ENCODE measurements at places on chromosomes 7 and 10. TPM values are rescaled to one million over a fixed set of nuclear protein-coding genes. Genes with fewer than 3 reads are reported as not detected.

DNA sequence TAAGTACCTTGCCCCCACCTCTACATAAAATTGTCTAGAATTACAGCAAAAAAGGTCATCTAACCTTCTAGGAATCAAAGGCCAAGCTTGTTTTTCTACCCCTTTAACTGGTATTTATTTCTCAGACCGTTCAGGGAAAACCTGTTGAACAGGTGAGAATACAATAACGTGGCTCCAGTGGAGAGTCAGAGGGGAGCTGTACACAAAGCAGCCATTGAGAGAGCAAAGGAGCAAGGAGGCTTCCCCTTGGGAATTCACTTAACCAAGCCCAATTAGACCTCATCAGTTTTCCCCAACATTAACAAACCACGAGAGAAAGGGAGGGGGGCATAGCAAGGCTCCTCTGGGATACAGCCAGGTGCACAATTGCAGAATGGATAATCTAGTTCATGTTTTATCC lies 101.9 kb downstream of the ELMO1 start:
- DNase-seq, result no peak

DNA sequence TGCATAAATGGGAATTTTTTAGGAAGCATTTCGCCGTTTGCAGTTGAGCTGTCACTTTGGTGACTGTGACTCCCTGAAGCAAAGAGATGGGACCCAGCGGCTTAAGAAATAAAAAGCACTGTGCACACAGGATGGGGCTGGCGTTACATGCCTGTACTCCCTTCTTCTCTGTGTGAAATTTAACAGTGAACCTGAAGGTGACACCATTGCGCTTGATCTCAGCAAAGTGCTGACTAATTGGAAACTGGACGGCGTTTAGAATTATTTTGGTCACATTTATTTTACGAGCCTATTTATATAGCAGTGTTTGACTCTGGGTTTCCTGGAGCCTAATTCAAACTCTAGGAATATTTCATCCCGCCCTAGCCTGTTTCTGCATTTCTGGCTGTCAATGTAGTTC lies 146.2 kb downstream of the PAXIP1 start:
- DNase-seq, result no peak

GRCh38 chr10:132145521-132146185 lies 41.1 kb upstream of the DPYSL4 start:
- DNase-seq, result no peak

DNA sequence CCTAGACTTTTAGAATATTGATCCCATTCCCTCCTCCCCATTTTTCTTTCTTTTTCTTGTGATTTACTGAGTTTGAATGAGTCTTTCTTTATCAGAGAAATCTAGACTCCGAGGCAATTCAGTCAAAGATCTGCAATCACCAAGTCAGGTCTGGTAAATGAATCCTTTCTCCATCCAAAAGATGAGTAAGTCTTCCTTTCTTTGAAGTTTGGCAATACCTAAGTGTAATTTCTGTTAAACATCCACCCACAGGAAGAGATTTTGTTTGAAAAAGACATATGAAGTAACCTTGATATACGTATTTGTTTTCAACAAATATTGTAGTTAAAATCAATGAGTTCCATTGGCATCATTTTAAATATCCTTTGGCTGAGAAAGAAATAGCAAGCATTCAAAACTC lies 58.3 kb downstream of the SLC39A12 start:
- DNase-seq, result no peak

DNA sequence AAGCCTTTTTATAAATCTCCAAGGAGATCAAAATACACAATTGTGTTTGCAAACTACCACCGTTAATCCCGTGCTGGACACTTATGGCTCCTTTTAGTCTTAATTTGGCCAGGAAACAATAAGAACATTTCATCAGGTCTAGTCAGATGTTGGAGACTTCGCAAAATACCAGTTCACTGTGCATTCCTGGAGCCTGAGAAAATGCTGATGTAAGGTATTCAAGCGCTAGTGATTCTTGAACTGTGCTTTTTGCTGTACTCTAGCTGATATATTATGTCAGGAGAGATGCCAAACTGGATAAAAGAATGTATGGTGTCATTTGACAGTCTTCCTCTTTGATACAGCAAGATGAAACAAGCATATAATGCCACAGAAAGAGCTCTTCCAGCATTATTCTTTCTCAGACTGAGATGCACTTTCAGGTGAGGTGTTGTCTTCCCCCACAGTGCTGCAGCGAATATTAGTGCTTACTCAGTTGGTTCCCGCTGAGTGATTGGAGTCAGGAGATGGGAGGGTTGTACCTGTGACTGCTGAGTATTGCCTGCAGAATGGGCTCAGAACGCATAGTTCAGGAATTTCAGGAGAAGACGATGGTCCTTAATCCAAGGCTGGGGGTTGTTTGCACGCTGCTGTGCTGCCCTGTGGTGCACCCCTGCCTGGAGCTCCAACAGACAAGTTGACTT lies 59.2 kb downstream of the OGDH start:
- no peak for DNase-seq

GRCh38 chr10:42888504-42889095 lies 106.0 kb downstream of the BMS1 start:
- DNase-seq, result no peak

- DNase-seq, result no peak
Observed at GRCh38 chr7:143947111-143947510, 7.5 kb upstream of the OR2F1 start.

DNA sequence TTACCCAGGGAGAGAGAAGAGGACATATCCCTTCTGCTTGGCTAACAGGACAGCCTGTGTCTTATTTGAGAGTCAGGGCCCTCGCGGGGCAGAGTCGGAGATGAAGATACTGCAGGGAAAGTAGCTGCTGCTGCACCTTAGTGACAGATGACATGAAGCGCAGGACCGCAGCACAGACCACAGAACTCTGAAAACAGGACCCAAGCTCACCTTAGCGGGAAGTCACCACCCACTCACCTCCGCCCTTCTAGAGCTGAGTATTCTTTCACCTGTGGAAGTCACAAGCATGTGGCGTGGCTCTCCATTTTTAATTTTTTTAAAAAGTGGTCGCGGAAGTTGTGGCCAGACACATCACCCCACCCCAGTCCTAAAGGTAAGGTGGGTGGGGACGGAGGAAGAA lies 191.4 kb downstream of the FAM107B start:
- peak; percentile 81 for DNase-seq

GRCh38 chr7:158778471-158778870 lies 50.8 kb downstream of the ESYT2 start:
- DNase-seq, result no peak

- no peak for DNase-seq
Observed at GRCh38 chr10:62196528-62196927, 72.1 kb downstream of the RTKN2 start.

DNA sequence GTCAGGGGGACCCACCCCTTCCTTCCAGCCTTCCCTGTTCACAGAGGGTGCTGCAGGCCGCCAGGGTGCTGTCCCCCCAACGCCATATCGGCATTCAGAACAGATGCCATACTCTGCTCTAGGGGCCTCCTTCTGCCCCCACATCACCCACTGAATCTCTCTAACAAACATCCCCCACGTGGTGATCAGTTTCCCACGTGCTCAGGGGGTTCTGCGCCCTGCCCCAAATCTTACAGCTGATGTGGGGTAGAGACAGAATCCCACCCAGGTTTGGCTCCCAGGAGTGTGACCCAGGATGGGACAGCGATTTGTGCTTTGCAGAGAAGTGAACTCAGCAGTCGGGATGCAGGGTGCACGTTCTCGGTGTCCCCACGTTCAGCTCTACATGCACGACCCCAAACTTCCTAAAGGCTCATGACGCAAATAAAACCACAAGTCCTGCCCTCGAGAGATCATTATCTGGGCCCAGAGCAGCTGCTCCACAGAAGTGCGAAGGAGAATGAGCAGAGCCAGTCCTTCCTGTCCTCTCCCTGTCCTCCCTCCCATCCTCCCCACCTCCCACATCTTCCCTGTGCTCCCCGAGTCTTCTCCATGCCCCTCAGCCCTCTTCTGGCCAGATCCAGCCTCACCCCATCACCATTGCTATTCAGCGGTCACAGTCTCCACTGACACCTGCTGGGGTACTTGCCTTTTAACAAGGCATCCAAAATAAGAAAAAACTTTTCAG lies 423.4 kb downstream of the DNAJB6 start:
- DNase-seq, result no peak

- DNase-seq, result no peak
Observed at GRCh38 chr10:129307141-129307540, 159.9 kb upstream of the MGMT start.

DNA sequence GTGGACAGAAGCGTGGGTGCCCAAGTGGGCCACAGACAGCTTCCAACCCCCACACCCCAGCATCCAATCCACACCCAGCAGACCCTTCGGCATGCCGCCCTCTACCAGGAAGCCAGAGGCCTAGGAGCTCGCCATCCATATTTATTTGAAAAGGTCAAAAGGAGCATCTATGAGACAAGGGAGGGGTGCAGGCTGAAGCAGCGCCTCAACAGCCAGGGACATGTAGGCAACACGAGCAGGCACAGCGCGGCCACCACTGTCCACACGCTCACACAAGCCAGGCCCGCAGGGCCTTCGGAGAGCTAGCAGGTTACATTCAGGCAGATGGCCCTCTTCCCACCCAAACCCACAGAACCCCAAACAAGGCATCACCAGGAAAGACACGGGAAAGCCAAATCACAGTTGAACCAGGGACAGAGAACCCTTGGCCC lies 34.6 kb downstream of the PSAP start:
- no peak for DNase-seq

- no peak for DNase-seq
Observed at GRCh38 chr7:130095812-130096211, 25.5 kb downstream of the KLHDC10 start.

DNA sequence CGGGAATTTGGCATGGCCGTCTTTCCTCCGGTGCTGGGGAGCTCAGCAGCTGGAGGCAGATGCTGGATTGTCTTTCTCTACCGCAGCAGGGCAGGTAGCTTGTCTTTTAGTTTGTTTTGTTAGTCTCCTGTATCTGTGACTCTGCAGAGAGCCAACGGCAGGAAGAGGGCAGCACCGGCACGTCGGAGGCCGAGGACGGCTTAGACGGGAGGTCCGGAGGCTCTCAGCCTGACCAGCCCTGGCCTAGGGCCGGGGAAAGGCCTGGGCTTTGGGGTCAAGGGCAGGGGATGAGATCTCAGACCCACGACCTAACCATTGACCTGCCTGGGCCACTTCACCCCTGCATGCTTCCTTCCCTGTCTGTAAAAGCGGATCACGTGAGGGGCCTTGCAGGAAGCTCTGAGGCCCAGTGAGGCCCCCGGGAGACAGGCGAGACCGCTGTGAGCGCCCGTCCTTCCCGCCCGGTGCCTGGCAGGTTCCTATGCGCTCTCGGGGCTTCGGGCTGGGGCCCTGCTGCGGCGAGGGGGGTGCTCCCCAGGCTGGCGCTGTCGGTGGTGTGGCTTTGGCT lies 72.7 kb downstream of the LHPP start:
- no peak for DNase-seq

DNA sequence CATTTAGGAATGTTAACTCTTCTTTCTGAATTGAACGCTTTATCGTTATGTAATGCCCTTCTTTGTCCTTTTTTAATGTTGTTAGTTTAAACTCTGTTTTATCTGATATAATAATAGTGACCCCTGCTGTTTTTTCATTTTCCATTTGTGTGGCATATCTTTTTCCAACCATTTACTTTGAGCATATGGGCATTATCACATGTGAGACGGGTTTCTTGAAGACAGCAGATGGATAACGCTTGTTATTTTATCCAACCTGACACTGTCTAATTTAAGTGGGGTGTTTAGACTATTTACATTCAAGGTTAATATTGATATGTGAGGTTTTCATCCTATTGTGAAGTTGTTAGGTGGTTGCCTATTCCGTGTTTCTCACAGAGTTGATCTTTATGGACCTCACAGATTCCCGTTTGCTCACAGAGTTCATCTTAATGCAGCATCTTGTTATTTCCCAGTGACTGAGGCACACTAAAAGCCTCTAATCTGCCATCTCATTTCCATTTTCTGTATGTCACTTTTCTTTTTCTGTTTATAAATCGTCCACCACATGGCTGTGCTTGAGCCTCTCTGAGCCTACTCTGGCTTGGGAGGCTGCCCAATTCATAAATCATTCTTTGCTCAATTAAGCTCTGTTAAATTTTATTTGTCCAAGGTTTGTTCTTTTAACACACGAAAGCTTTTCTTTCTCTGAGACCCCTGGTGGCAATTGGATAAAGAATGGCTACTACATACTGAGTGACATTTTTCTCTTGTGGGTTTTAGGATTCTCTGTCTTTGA lies 286.2 kb downstream of the HTR7 start:
- no peak for DNase-seq

GRCh38 chr7:119711104-119711503 lies 561.9 kb upstream of the KCND2 start:
- DNase-seq, result no peak

DNA sequence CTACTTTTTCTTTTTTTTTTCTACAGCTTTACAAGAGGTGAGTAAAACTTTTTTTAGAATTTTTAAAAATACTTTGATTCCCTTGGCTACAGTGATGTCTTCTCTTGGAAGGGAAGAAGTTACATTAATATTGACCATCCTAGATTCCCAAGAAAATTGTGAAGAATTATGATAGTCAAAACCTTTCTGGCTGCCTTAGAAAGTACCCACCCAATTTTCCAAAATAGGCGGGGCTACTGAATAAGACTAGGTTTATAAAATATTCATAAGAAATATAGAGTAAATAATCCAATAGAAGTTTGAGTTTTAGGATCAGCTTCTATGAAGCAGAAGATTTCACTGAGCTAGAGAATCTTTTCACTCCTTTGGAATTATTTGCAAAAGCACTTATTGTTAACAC lies 3.0 kb downstream of the COL1A2 start:
- no peak for DNase-seq

DNA sequence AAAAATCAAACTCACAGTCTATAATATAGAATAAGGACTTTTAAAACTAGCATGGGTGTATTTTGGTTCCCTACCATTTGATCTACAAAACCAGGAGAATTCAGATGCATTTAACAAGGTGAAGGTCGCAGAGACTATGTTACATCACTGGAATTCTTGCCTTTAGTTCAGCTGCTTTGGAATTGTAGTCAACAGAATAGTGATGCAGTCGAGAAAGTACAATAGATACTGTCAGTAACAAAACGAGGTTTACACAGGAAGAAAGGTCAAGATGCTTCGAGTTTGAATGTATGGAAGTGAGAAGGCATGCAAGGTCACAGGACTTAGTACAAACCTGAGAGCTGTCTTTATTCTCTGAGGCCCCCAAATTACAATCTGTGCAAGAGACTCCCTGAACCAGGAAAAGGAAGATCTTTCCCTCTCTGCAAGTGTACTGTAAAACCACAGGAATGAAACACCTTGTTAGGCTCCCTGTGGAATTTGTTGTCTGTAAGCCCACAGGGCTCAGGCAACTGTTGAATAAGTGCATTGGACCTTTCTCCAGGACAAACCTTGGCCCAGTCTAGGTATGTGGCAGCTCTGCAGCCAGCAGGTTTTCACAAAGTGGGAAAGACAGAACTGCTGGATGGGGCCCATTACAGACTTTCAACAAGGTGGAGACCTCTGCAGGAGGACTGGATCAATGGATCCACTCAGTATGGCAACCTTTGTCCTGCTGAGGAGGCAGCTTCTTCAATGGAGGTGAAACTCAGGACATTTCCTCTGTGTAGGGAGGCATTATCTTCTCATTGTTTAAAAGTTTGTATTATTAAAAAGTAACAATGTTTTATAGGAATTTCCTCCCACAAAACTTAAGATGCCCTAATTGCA lies 101.1 kb upstream of the GSDME start:
- no peak for DNase-seq

GRCh38 chr7:37531225-37531624 lies 82.6 kb upstream of the ELMO1 start:
- no peak for DNase-seq

Gene CYP2C8
- 0.12 TPM for total RNA-seq

Gene INPP5F
- total RNA-seq, result 19.1 TPM

Gene CDNF
- 1.6 TPM for total RNA-seq

Gene RP9
- 23.6 TPM for total RNA-seq

Gene OTUD1
- total RNA-seq, result 9.8 TPM

Gene MRLN
- total RNA-seq, result not detected

Gene GBX1
- total RNA-seq, result not detected

Gene CPA1
- total RNA-seq, result not detected

Data from activated naive CD8-positive, alpha-beta T cell treated with anti-CD3 and anti-CD28 coated beads for 36 hours (primary cell).